PC-3 (cell line): ENCODE measurements at places on chromosomes 4 and X. TPM values are rescaled to one million over a fixed set of nuclear protein-coding genes. Genes with fewer than 3 reads are reported as not detected.

DNA sequence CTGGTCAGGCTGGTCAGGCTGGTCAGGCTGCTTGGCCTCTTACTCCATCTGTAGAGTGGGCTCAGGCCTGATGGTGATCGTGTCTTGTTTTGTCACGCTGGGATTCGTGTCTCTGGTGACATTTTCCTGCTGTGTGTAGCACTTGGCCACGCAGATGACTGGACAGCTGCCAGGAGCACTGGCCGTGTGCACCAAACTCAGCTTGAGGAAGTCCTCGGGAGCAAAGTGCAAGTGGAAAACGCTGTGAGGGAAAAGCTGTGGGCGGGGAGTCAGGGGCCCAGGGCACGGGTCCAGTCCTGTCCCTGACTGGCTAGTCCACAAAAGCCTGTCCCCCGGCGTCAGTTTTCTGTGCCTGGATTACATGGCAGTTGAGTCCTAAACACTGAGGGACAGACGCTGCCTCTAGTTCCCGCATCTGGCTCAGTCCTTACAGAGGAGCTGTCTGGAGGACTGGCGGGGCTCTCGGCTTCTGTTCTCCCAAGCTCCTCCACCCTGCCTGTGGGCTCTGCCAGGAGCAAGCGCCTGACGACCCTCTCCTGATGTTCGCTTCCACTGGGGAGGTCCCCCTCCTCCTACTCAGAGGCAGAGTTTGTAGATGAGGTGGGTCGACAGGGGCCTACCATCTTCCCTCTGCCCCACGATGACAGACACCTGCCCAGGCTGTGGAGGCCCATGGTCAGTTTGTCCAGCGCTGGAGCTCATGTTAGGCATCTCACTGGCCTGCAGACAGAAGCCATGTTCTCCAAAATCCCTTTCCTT is 35.9 kb upstream of the GRPEL1 start:
- no peak for DNase-seq

DNA sequence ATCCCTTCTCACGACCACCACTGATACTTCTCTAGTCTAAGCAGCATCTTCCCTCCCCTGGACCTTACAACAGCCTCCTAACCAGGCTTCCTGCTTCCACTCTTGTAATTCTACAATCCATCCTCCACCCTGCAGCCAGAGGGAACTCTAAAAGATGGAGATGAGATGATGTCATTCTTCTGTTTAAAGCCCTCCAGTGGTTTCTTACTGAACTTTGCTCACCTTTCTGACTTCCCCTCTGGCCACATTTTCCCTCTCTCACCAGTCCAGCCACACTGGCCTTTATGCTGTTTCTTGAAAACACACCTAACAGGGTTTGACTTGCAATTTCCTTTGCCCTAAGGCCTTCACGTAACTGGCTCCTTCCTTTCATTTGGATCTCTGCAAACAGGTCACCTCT is 191.4 kb upstream of the NHS start:
- DNase-seq = peak; percentile 3

DNA sequence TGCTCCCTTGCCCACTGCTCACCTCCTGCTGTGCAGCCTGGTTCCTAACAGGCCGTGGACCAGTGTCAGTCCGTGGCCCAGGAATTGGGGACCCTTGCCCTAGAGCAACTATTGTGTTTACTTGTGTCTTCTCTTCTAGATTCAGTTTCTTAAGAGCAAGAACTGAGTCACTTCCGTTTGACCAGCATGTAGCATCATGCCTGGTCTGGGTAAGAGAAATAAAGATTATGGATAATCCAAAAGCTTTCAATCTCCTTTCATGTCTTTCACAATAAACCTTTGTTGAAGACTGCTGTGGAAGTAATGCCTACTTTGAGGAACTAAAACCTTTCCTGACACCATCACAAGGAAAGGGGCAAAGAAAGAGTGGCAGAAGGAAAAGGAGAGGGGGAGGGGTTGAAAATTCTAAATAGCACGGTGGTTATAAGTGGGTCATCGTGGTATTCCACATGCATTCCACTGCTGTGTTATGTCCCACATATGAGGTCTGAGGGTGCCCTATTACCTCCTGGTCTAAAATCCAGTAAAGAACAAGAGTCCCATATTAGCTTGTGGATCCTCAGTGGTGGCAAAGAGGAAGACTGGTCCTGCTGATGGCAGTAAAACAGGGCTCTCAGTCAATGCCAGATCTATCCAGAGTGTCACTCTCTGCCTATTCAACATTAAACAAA is 133.4 kb downstream of the RASL11B start:
- no peak for DNase-seq

GRCh38 chr4:175875993-175876771 is 64.1 kb upstream of the GPM6A start:
- DNase-seq = no peak

- peak; percentile 8 for DNase-seq
Measured at GRCh38 chrX:38426785-38427184, 74.4 kb downstream of the OTC start.

DNA sequence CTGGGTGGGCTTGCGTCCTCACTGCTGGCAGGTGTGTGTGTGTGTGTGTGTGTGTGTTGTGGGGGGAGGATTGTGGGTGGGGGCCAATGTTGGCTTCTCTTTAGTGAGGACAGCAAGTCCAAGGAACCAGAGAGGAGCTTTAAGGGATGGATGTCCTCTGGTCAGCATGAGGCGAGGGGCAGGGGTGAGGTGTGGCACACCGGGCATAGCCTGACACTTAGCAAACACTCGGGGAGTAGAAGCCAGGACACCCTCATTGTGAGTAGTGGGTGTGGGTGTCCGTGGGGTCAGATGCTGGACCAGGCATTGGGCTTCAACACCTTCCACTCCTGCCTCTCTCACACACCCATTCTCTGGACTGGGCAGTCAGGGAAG is 2.8 kb downstream of the SORCS2 start:
- no peak for DNase-seq

DNA sequence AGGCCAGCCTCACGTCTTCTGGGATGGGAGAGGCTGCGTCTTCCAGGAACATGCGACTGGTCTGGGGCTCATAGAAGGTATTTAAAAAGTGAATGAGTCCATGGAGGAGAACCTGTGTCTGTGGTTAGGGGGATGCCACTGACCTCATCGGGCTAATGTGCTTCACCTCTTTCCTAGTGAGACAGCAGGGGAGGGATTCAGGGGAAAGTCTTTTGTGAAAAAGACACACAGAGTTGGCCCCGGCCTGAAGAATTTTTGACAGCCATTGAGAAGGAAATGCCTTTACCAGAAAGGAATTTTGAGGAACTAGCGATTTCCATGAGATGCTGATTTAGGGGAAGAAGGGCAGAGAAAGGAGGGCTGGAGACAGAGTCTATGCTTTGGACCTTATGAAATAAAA is 11.0 kb upstream of the C4orf50 start:
- DNase-seq = no peak

DNA sequence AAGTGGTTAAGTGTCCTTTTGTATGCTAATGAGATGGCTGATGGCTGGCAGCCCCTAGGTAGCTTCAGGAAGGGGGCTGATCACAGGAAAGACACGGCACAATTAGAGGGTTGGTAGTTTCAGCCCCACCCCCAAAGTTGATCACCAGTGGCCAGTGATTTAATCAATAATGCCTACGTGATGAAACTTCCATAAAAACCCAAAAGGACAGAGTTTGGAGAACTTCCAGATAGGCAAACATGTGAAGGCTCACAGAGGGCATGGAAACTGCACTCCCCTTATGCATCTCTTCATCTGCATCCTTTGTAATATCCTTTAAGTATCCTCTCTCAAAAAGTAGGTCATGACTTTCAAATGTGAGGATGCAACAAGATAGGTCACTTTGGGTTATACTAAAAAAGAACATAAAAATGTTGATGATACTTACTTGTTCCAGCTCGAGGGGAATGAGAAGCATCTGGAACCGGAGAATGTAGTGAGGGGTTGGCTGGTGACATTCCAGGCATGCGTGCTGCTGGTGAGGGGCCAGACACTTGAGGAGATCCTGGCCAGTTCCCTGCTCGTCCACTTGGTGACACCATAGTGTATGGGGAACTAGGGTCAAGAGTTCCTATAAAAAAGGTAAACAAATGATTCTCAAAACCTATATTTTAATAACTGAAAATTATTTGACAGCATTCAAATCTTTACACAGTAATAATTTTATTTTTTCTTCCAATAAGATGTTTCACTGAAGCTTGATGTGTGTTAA is 16.7 kb upstream of the CXorf38 start:
- peak; percentile 36 for DNase-seq

- DNase-seq = no peak
Measured at GRCh38 chr4:83364312-83364711, 29.7 kb upstream of the HPSE start.

- DNase-seq = no peak
Measured at GRCh38 chr4:2172161-2172560, 69.8 kb downstream of the HAUS3 start.

GRCh38 chrX:119410027-119410819 is 11.1 kb downstream of the SLC25A43 start:
- DNase-seq = peak; percentile 90

DNA sequence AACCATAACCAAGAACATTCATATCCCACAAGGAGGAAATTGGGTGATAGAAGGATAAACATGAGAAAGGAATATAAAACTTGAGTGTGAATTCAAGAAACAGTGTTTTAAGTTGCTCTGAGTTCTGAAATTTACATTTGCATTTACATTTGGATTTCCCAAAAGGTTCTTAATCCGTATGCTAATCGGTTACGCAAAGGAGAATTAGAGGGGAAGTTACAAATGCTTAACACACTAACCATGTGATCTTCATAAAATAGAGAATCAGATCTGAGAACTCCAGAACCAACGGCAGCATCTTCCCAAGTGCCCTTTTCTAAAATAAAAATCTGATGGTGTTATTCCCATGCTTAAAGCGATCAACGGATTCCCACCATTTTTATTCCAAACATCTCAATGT is 48.0 kb downstream of the PROM1 start:
- DNase-seq = no peak

DNA sequence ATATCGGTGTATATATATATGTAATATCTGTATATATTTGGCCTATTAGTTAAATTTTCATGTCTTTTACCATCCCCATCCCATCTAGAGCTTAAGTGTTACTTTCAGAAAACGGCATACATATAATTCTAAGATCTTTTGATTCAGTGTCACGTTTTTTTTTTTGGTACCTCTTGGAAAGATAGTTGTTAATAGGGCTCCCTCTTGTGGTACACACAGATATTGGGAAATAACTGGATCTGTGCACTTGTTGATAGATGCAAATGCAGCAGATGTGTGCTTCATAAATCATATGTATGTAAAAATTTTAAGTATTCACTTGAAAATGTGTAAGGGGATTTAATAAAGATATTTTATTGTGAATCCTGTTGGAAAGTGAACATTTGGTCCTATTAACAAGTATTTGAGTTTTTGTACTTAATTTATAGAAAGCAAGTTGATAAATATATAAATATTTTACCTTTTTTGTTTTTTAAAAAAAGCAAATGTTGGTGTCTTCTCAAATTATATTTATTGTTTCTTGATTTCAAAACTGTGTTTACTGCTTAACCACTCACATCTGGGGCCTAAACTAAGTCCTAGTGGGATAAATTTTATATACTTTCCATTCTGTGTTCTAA is 74.7 kb downstream of the PAQR3 start:
- peak; percentile 78 for DNase-seq

- no peak for DNase-seq
Measured at GRCh38 chr4:8239661-8240060, 29.9 kb upstream of the HTRA3 start.

GRCh38 chrX:14051416-14051815 is 21.7 kb upstream of the GEMIN8 start:
- peak; percentile 46 for DNase-seq

GRCh38 chrX:3717742-3718420 is 4.4 kb upstream of the PRKX start:
- DNase-seq = peak; percentile 12

DNA sequence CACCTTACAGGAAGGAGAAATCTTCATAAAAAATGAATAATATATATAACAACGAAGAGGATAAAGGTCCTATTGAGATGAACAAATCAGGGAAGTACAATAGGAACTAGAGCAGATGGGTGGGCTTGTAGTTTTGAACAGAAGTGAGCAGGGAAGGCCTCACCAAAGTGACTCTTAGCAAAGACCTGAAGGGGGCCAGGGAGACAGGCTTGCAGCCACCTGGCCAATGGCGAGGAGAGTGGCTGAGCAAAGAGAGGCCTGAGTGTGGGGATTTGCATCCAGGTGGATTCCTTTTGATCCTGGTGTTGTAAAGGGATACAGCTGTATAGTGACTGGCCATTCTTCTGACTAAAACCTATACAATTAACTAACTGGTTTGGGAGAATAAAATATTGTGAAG is 354.1 kb downstream of the CAMK2D start:
- no peak for DNase-seq

GRCh38 chr4:71210823-71211222 is 128.0 kb upstream of the SLC4A4 start:
- no peak for DNase-seq

GRCh38 chr4:61877893-61878292 is 677.8 kb downstream of the ADGRL3 start:
- no peak for DNase-seq

GRCh38 chr4:106953036-106953705 is 82.9 kb downstream of the DKK2 start:
- DNase-seq = no peak

DNA sequence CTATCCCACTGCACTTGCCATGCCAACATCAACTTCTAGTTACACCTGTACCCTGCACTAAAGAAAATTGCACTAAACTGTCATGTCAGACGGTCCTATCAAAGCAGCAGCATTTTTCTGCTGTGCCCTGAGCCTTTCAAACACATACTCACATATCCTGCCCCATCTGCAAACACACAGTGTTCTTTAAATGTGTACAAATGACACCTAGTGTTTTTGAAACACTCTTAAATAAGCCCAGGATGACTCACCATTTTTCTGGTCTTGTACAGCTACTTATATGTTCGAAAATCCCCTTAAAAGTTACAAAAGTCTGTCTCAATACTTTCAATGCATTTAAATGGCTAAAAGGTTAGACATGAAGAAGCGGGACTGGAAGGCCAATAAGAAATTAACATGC is 346.7 kb upstream of the PPARGC1A start:
- no peak for DNase-seq

- no peak for DNase-seq
Measured at GRCh38 chr4:169988252-169988651, 37.9 kb downstream of the MFAP3L start.

GRCh38 chr4:107404591-107405300 is 315.3 kb downstream of the PAPSS1 start:
- DNase-seq = no peak

Gene EIF2S3
- 178 and 201 TPM in 2 replicates for total RNA-seq

Gene UCP1
- total RNA-seq = not detected in 2 replicates

Gene CFAP47
- not detected in 2 replicates for total RNA-seq

Gene USP17L29
- total RNA-seq = not detected in 2 replicates

Gene MAGEC2
- not detected in 2 replicates for total RNA-seq

Gene CCDC160
- 0.23 and 0.33 TPM in 2 replicates for total RNA-seq

Gene MAP7D2
- total RNA-seq = 0.91 and 1.0 TPM in 2 replicates

Gene SPARCL1
- total RNA-seq = not detected in 2 replicates

Gene MEPE
- total RNA-seq = not detected in 2 replicates

Gene MTMR8
- total RNA-seq = 0.46 and 0.87 TPM in 2 replicates

Gene CCSER1
- 6.0 and 10.1 TPM in 2 replicates for total RNA-seq

Gene PNMA6F
- total RNA-seq = not detected in 2 replicates

Gene GABRG1
- not detected in 2 replicates for total RNA-seq

Gene HMX1
- total RNA-seq = not detected in 2 replicates

Gene ERCC6L
- total RNA-seq = 13.0 and 14.6 TPM in 2 replicates
